ENCODE measurements at places on chromosomes 3 and 15.
A peak's percentile ranks its signal among the peaks of the same experiment; 100 is the strongest.

DNA sequence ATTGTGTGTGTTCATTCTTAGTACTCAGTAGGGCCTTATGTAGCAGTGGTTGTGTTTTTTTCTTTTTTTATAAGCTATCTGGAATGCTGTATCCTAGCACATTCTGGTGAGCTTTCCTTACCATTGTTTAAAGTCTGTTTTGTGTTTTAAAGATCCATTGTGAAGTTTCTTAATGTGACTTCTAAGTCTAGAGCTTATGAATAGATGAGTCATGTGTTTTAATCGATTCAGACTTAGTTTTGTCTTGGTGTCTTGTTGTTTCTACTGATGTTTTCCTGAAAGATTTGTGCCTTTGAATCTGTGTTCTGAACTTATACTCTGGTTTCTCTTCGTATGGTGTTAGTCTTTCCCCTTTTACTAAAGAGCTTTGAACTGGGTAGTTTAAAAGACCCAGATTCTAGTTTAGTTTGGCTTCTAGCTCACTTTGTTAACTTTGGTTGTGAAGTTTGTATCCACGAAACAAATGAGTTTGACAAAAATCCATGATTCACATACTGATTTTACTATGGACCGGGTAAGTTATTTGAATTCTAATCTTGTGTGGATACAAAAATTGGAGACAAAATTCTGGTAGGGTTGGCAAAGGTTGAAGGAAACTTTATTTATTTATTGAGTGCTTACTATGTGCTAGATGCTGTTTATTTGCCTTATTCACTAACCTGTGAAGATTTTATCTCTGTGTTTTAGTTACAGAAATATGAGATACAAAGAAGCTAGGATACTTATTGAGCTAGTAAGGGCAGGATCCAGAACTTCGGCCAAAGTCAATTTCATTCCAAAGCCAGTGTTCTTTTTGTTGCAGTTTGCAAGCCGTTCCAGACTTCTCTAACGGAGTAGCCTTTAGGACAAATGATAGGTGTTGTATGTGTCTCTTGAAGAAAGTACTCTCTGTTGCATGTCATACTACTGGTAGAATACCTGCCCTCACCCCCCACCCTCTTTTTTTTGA lies 24.8 kb downstream of the AKAP13 start:
- no peak for DNase-seq

DNA sequence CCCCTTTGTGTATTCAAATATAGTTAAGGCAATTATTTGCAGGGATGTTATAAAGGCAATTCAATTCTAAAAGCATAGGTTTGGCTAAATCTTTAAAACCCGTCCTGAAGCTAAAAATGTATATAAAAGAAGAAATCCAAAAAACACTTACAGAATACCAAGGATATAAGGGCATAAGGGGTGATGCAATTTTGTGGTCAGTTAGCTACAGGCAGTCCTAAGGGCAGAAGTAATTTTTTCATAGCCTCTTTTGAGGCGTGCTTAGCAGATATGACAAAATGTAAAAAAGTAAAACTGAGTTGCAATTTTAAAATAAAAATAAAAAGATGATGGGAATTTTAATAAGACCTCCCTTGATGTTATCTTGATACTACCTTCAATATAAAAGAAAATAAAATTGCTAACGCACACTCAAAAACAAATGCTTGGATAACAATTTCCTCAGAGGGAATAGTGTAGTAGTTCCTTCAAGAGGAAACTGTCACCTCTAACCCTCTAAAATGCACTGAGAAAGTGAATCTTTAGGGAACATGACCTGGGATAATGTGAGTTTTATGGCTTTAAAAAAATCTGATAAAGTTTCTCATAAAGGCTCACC lies 104.2 kb downstream of the MYH15 start:
- no peak for DNase-seq

- DNase-seq: no peak
These were observed 135.5 kb upstream of the TTC14 start for GRCh38 chr3:180466401-180467011.

DNA sequence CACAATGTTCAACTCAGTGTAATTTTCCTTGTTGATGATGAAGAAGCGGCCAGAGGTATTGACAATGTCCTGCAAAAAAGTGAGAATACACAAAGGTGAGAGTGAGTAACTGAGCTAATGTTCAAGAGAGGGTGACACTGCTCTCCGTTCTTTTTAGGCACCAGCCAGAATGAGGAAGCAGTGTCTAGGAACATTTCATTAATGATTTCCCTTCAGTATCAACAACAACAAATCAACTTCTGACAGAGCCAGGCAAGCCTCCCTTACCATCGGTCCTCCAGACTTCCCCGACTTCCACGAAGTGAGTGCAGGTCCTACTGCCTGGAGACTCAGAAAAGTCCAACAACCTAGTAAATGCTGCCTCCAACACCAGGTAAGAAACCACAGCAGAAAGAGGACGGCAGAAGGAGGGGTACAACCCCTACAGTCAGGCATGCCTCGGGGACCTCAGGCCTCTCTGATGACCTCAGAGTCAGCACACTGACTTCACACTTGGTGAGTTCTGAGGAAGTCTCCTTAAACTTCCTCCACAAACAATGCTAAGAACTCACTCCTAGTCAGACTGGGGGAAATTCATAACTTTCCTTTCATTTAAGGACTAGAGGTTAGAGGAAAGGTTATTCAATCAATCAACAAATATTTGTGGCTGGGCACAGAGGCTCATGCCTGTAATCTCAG lies 62.7 kb downstream of the NPTN start:
- no peak for DNase-seq

DNA sequence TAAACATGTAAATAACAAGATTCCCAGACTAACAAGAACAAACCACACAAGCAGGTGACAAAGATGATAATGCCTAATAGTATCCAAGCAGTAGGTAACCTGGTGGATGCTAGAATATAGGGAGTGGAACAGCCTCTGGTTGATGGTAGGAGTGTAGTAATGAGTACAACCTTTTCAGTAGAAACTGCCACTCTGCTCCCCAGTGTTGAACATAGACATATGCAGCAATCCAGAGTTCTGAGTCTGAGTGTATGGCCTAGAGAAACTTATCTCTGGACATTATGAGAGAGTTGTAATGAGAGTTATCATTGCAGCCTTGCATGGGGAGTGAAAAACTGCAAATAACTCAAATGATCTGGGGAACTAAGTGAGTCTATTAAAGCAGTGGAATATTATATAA lies 76.1 kb upstream of the ACAD9 start:
- no peak for DNase-seq

GRCh38 chr3:108887777-108888176 lies 65.2 kb downstream of the TRAT1 start:
- no peak for DNase-seq

- DNase-seq: no peak
These were observed 1.2 kb upstream of the ST8SIA2 start for GRCh38 chr15:92392462-92392861.

DNA sequence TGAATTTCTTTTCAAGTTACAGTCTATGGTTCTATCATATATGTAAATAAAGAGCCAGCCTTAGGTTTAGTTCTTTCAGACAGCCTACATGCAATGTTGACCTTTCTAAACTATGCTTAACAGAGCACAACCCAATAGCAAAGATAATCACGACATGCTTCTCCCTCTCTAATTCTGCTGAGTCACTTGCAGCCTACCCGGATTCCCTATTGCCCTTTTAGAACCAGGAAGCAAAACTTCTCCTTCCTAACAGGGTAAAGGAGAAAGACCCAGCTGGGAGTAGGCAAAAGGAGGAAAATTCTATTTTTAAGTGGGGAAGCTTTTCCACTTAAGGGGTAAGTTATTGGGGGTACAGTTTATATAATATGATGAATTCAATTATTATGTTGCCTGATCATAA lies 79.3 kb downstream of the SLC7A14 start:
- no peak for DNase-seq

DNA sequence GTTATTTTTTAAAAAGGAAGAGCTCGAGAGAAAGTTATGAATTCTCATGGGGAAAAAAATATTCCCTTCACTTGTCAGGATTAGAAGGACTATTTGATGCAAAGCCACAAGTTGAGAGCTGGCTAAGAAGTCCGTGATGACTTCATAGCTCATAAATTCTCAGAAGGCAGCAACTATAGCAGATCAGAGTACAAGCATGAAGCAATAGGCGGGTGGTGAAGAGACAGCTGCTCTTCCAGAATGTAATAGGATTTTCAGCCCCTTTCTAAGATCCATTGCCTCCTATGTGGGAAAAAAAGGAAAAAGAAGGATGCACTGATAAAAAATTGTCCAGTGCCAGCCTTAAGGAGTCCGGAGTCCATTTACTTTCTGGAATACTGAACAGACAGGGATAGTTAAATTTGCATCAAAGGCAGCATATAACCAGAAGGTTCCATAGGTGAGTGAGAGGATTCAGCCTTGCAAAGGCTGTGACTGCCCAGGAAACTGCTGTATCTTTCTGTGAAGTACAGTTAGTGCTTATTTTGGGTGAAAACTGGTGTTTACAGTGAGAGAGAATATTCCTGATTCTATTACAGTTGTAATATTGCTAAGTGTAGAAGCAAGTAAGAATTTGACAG lies 929.5 kb upstream of the ALCAM start:
- DNase-seq: no peak

DNA sequence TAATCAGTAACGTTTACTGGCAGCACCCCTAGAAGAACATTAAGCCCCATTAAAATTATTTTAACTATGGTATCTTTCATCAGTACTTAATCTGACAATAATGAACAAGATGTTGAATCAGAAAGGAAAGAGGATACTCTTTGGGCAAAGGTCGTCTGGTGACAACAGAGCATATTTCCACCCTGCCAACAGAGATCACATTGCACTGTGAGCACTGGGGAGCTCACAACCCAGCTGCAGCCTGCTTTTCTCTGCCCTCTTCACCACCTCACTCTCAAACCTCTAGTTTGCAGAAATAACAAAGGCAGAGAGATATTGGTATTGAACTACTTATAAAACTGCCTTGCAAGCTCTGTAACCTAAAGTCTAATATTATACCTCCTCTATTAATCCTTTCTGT lies 130.0 kb downstream of the FBN1 start:
- DNase-seq: no peak

DNA sequence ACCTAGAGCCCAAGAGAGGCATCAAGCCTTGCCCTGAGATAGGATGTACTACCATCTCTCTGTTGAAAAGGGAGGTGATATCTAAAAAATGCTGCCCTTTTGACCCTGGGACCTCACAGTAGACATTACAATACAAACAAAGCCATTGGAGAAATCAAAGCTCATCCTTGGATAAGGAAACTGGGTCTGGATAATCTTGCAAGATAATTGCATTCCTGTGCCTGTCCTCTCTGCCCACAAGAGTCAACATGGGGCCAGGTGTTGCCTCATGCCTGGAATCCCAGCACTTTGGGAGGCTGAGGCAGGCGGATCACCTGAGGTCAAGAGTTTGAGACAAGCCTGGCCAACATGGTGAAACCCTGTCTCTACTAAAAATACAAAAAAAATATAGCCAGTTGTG lies 57.3 kb upstream of the DLG1 start:
- DNase-seq: no peak

- peak; percentile 81 for DNase-seq
These were observed at the start of gene LRRC58 for GRCh38 chr3:120348991-120349854. TSS of gene LRRC58 (minus strand) at chr3:120349354. CDS start at chr3:120349243, 111 bp downstream.

DNA sequence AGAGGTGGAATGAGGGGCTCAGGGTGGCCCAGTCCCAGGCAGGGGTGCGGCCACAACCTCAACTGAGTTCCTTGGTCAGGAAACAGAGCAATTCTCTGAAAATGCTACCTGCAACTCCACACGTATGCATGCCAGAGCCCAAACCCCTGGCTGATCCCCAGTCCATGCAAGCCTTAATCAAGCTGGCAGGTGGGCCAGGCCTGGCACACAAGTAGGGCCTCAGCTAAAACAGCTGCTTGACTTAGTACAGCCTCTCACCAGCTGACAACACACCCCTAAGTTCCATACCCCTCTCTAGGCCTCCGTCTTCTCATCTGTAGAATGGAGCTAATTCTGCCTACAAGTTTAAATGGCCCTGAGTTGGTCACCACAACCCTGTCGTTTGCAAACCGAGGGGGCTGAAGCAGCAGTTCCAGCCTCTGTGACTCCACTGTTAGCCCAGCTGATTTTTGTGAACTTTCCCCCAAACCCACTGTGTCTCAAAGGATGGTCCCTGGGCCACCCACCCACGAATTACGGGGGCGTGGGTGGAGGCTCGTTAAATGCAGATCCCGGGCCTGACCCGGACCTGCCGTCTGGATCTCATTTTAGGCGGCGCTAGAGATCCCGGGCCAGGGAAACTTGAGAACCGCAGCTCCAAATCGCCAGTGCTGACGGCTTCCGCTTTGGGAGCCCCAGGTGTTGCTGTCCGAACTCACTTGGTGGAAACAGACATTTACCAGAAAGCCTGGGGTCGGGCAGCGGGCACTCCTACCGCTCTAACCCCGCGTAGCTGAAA lies 927 bp downstream of the CHDH start:
- DNase-seq: no peak

GRCh38 chr3:59535791-59536221 lies 486.0 kb upstream of the CFAP20DC start:
- no peak for DNase-seq

DNA sequence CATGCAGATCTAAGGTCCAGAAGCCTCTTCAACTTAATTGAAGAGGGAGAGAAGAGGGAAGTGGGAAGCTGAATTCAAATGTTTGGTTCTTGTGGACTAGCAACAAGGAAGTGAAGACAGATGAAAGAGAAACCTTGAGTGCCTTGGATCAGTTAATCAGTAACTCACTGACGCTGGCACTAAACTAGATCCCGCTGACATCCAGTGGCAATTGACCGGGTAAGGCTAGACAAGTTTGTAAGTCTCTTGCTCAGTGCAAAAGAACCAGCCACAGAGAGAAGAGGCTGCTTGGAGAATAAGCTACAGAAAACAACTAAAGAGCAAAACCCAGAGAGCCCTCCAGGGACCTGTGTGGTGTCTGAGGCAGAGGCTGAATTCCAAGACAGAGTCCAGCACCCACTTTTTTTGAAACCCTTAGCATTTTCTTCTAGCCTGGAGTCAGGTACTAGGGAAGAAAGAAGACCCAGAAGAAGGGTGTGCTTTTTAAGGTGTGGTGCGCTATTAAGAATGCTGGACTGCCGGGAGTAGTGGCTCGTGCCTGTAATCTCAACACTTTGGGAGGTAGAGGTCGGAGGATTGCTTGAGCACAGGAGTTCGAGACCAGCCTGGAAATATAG lies 6.9 kb downstream of the PLCH1 start:
- no peak for DNase-seq

DNA sequence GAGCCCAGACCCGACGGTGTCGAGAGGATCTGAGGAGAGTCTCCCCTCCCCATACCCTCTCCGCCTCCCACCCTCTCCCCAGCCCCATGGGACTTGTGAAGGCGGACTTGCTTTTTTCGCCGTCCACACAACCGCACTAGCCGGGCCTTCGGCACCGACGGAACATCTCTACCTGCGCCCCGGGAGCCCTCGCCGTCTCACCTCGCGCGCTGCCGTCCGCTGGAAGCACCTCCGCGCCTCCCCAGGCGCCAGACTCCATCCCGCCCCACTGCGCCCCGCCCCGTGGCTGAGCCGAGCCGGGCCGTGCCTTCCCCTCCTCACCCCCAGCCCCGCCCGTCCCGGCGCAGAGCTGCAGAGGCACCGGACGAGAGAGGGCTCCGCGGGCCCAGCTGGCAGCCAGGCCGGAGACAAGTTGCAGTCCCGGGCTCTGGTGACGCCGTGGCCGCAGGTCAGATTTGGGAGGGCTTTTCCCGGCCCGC lies at the start of the genes DUOX1 and DUOXA1:
Gene DUOX1, plus strand, starts transcription at position 344 of the 479 bp plus-strand sequence. CDS start 1,973 bp downstream, outside the sequence.
Gene DUOXA1, minus strand, starts transcription at position 229 of the 479 bp plus-strand sequence. CDS start 6,865 bp downstream, outside the sequence.
- peak; percentile 17 for DNase-seq

Data from activated T-helper 1 cell treated with anti-CD3 and anti-CD28 coated beads, Interleukin-2, amount 50 U/mL, for 16 hours (primary cell).